Astrocyte of the hippocampus (primary cell): ENCODE measurements at places on chromosomes 2 and 18.

DNA sequence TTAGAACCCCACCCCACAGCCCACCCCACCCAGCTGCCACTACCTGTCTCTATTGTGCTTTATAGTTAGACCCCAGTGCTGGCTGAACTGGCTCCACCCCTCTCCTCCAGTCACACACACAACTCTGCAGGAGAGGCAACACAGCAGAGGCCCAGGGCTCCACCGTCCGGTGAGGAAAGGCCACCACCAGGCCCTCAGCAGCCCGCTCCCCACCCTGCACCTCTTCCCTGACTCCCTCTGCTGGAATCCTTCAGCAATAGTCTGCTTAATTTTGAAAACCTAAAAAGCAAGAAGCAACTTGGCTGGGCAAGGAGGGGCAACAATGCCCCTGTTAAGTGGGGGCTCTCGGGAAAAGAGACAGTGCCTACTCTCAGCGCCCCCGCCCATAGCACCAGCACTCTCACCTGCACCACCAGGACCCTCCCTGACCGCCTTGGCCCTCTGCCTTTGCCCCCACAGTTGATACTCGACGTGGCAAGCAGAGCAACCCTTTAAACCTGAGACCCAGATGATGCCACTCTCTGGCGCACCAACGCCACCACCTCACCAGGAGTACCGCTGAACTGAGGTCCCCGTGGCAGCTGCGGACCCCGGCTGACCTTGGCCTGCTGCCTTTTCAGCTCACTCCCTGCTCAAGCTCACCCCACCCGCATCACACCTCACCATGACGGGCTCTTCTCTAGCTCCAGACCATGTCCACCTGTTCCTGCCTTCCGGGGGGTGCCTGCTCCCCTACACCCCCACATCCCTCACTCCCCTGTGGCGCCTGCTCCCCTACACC is 45.7 kb downstream of the NDUFA10 start:
- DNase-seq = peak; percentile 75

- peak; percentile 37 for DNase-seq
Measured at GRCh38 chr2:43041173-43041591, 185.2 kb downstream of the ZFP36L2 start.

DNA sequence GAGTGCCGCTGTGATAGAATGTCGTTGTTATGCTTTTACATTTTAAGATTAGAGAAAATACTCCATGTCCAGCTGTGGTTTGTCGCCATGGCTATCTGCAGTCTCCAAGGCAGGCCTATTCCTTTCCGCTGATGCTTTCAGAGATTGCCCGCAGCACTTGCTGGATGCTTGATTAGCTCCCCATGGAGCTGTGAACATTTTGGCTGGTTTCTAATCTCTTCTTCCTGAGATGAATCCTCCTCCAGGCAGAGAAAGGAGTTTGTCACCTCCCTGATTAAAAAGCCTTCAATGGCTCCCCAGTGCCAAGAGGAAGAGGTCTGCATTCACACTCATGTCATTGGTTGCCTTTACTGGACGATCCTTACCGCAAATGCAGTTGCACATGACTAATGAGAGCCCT is 32.6 kb upstream of the LPIN1 start:
- DNase-seq = no peak

DNA sequence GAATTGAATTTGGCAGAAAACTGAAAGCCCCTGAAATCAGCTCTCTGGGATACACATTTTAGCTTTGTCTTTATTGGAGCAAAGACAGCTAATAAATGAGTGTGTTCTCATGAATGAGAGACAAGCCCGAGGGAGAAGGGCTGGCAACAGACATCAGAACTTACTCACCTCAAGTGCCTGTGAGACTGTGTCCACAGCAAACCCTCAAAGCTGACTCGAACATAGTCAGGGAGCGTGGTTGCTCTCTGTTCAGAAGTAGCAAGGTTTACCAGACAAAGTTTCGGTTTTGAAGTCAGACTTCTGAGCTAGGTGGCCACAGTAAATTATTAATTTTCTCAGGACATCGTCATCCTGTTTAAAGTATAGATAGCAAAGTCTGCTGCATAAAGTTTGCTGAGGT is 207.9 kb downstream of the CMPK2 start:
- DNase-seq = no peak

- no peak for DNase-seq
Measured at GRCh38 chr2:9993488-9994165, 42.1 kb downstream of the GRHL1 start.

- DNase-seq = no peak
Measured at GRCh38 chr2:233919319-233919718, 2.1 kb downstream of the TRPM8 start.

DNA sequence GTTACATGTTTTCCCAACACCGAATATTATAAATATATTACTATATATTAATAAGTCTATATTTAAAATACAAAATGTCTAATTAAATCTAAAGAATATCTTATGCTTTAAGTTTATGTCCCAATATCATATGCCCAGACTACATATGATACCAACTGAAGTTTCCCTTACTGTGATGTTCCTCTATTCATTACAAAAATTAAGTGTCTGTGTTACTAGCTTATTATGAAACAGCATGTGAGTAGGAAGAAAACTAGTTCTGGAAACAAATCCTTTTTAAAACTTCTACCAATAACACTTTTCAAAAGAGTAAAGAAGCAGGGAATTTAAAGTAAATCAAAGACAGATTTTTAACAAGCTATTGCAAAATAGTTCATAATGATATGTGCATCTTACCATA is 17.8 kb downstream of the HNRNPLL start:
- DNase-seq = no peak

GRCh38 chr2:212408524-212408923 is 130.1 kb downstream of the ERBB4 start:
- DNase-seq = no peak

- no peak for DNase-seq
Measured at GRCh38 chr2:124530203-124530602, 505.1 kb downstream of the CNTNAP5 start.

GRCh38 chr2:229660391-229660790 is 54.0 kb downstream of the DNER start:
- no peak for DNase-seq

GRCh38 chr18:59360381-59360780 is 1.3 kb upstream of the LMAN1 start:
- DNase-seq = no peak

GRCh38 chr2:24926602-24927252 is 6.7 kb upstream of the ADCY3 start:
- DNase-seq = peak; percentile 39

- no peak for DNase-seq
Measured at GRCh38 chr2:25887624-25888242, 9.4 kb upstream of the ASXL2 start.

DNA sequence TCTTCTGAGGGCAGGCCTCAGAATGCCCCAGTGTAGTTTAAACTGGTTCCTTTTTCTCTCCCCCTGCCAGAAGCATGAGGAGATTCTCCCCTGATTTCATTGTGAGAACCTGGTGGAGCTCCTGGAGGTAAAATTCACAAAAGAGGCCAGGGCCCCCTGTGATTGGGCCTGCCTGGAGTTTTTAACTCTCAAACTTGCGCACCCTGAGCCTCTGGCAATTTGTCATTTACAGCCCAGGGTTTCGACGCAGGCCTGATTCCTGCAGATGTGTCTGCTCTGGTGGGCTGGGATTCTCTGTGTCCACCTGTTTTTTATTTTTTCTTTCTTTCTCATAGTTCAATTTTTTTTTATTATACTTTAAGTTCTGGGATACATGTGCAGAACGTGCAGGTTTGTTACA is 157.9 kb downstream of the ASB1 start:
- DNase-seq = no peak

DNA sequence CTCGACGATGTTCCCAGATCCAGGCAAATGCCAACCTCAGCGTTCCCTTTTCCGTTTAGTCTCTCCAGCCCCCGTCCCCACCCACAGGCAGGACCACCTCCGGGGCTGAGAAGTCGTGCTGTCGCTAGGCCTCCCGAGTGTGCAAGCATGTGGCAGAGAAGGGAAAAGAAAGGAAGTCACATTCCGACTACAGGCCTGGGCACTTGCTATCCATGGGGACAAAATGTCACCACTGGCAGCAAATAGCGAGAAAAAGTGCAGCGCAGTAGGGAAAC is 420 bp downstream of the PIGN start:
- DNase-seq = no peak
